Osteocyte (in vitro differentiated cells): ENCODE measurements at places on chromosomes 6 and 20. TPM values are rescaled to one million over a fixed set of nuclear protein-coding genes. Genes with fewer than 3 reads are reported as not detected.
A peak's percentile ranks its signal among the peaks of the same experiment; 100 is the strongest.

ZNF165 gene
- 0.32 and 0.78 TPM in 2 replicates for total RNA-seq

ENPP4 gene
- total RNA-seq = 0.18 and 0.27 TPM in 2 replicates

TOX2 gene
- not detected in 2 replicates for total RNA-seq

PBOV1 gene
- total RNA-seq = not detected in 2 replicates

GRCh38 chr6:134421501-134421900 lies 103.6 kb upstream of the SGK1 start:
- H3K4me1 ChIP-seq = peaks cover 49% of the 10 kb centered on the region
- H3K27me3 ChIP-seq = no peaks in the 10 kb centered on the region
- no peaks in the 10 kb centered on the region for H3K36me3 ChIP-seq
- no peak for DNase-seq
- H3K27ac ChIP-seq = peak overlapping the region; percentile 86

DNA sequence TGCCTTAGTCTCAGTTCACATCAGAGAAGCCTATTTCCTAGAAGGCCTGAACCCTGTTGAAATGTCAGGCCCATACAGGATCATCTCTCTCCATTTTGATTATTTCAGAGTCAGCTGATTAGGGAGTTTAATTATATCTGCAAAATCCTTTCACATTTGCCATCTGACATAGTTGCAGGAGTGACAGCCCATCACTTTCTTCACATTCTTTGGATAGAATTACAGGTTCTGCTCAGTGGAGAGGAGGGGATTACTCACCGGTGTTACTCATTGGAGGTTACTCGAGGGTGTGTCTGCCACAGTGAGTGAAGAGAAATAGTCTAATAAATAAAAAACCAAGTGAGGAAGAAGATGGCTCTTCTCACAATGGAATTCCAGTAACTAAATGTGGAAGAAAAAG lies 216.8 kb downstream of the TMEM242 start:
- H3K4me3 ChIP-seq = no peak overlapping the region
- peak overlapping the region; percentile 88 for H3K27ac ChIP-seq
- peaks cover 12% of the 10 kb centered on the region for H3K36me3 ChIP-seq
- no peak for DNase-seq
- no peaks in the 10 kb centered on the region for H3K27me3 ChIP-seq

- no peak overlapping the region for H3K27ac ChIP-seq
- H3K4me3 ChIP-seq = no peak overlapping the region
- no peaks in the 10 kb centered on the region for H3K36me3 ChIP-seq
- H3K4me1 ChIP-seq = no peaks in the 10 kb centered on the region
- H3K27me3 ChIP-seq = peaks cover 10% of the 10 kb centered on the region
Observed at GRCh38 chr6:76914737-76915136, 548.6 kb downstream of the HTR1B start.

DNA sequence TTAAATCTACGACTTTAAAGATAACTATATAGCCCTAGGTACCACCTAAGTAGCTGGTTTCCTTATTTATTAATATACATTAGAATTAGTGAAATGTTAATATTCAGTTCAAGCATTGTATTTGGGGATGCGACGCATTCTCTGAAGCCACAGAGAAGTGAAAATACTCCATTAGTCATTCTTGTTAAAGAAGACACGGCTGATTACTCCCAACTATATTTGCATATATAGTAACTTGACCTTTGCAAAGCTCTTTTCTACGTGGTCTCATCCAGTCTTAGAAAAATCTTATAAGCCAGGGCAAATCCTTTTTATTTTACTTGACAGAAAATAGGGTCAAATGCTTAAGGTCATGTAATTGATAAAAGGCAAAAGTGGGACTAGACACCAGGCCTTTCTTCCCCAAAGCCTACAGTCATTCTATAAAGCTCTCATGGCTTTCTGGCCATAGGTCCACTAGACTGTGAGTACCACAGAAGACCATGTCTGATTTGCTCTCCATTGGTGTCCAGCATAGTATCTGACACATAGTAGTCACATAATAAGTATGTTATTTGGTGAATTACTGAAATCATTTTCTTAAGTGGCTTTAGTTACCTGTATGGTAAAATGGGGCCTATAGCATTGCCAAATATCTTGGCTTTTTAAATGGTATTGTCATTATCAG lies 11.3 kb downstream of the ZHX3 start:
- H3K36me3 ChIP-seq = no peaks in the 10 kb centered on the region
- peaks cover 24% of the 10 kb centered on the region for H3K4me1 ChIP-seq
- DNase-seq = no peak
- no peaks in the 10 kb centered on the region for H3K27me3 ChIP-seq
- no peak overlapping the region for H3K27ac ChIP-seq

CST7 gene
- not detected in 2 replicates for total RNA-seq

- H3K4me3 ChIP-seq = no peak overlapping the region
- no peaks in the 10 kb centered on the region for H3K4me1 ChIP-seq
- H3K27ac ChIP-seq = no peak overlapping the region
- no peaks in the 10 kb centered on the region for H3K27me3 ChIP-seq
- peaks cover 1% of the 10 kb centered on the region for H3K36me3 ChIP-seq
Observed at GRCh38 chr6:38453861-38454260, 185.9 kb downstream of the BTBD9 start.
